Stimulated activated CD8-positive, alpha-beta memory T cell treated with anti-CD3 and anti-CD28 coated beads, Interleukin-15, amount 100 ng/mL, for 4 hours (primary cell): ENCODE measurements at places on chromosomes 12 and 14.

DNA sequence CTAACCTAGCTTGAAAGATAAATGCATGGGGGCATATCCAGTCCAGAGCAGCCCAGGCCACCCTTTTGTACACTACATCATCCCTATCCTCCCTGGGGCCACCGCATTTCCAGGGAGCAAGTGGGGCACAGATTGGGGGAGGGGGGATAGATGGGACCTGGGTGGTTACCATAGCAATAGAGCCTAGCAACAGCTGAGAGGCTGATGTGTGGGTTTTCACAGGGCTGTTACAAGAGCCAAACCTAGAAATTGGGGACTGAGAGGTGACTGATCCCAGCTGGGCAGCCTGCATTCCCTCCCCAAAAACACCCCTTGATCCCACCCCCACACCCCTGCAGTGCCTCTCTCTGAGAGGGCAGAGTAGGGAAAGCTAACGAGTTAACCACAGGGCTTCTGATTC lies 3.7 kb upstream of the ZNF384 start:
- no peak for DNase-seq

DNA sequence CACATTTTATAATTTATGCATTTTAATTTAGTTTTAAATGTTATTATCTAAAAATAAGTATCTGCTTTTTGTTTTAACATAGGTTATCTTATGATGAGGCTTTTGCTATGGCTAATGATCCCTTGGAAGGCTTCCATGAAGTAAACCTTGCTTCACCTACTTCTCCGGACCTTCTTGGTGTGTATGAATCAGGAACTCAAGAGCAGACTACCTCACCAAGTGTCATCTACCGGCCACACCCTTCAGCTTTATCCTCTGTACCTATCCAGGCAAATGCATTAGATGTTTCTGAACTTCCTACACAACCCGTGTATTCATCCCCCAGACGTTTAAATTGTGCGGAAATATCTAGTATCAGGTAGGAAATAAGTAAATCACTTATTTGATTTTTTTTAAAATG lies 16.6 kb downstream of the RAB3IP start:
- no peak for DNase-seq

- no peak for DNase-seq
Measured at GRCh38 chr14:92382677-92383076, 59.7 kb downstream of the SLC24A4 start.

DNA sequence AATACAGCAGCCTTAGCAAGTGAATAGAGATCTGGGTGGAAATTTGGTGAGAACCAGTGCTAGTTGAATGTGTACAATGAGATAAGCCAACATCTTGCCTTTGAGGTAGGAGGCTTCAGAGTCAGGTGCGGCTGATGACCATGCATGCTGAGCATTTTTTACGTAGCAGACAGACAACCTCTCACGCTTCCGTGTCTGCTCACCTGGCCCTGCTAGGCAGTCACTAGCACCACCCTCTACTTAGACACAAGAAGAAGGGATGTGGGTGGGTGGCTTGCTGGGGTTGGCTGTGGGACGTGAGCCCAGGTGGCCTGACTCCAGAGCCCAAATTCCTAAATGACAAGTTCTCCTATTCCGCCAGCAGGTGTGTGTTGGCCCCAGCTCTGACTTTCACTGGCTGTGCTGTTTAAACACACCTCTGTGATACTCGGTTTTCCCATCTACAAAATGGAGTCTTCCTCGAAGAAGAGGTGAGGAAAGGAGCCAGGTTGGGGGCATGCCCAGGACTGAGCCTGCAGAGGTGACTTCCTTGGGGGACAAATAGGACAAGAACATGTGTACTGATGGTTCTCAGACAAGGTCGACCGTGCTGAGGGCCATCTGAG lies 57.8 kb upstream of the BCL11B start:
- DNase-seq = no peak

- DNase-seq = no peak
Measured at GRCh38 chr12:98780261-98780660, 135.2 kb downstream of the APAF1 start.

DNA sequence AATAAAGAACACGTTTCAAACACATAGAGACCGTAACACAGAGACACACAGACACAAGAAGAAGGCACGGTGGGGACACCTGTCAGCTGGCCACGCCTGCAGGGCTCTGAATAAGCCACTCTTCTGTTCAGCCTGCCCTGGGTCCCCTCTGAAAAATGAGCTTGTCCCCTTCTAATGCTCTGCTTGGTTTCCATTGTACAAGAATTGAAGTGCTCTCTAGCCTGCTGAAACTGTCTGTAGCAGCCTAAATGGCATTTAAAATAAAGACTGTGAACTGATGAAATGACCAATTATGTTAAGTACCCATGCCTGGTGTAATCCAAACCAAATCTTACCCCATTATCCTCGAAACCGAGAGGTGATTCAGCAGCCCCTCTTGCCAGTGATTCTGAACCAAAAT lies 139.8 kb downstream of the FOXN3 start:
- no peak for DNase-seq

DNA sequence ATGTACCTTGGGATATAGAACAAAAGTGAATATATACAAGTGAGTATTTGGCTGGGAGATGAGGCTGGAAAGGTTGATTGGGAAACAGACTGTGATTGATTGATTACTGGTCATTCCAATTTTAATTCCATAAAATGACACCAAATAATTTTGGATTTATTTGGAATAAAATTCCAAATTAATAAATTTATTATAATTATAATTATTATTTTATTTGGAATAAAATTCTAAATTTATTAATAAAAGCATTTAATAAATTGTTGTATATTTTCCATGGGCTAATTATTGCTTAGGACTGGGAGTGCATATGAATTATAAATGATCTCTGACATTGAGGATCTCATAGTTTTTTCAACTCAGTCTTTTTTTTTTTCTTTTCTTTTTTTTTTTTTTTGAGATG lies 51.7 kb downstream of the KANSL2 start:
- no peak for DNase-seq

DNA sequence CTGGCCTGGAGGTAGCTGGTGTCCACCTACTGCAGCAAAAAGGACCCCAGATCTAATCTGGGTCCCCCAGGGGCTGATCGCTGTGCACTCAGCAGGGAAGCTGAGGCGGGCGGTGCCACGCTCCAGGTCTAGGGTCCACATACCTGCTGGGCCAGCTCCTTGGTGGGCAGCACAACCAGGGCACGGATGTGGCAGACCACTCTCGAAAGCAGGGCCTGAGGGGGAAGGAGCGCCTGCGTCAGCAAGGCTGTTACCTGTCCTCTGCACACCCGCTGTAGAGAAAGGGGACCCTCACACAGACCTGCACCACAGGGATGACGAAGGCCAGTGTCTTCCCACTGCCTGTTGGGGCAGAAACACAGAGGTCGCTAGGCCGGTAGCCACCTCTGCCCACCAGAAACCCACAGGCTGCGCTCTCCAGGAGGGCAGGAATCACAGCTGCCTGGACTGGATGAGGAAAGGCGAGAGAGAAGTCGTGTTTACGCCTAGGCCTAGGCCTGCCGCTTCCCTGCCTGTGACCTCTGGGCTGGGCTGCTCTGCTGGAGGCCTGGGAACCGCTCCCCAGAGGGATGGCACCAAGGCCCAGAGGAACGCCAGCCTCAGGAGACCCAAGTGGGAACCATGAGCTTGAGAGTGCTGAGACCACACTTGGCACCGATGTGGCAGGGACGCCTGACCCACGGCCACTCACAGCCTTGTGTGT lies 2.0 kb downstream of the DDX51 start:
- DNase-seq = no peak

DNA sequence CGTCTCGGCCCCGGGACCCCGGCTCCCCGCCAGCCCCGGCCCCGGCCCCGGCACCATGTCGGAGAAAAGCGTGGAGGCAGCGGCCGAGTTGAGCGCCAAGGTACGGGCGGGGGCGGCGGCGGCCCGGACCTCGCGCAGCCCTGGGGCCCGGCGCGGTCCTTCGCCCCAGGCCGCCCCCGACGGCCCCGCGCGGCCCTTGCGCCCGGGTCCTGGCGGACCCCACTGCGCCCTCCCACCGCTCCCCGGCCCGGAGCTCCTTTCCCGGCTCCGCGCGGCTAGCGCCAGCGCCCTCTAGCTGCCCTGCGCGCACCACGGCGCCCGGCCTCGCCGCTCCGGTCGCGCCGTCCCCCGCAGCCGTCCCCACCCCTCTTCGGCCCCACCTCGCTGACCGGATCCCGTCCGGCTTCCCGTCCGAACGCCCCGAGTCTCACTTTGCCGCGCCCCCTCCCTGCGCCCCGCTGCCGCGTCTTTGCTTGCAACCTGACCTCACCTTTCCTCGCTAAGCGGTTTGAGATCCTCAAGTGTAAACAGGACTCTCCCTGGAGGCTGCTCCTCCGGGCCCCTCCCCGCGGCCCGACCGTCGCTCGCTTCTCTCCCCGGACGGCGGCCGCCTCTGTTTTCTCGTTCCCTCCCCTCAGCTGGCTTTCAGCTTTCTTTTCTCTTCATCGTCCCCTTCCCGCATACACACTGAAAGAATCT lies 637 bp downstream of the PTMS start:
- no peak for DNase-seq

DNA sequence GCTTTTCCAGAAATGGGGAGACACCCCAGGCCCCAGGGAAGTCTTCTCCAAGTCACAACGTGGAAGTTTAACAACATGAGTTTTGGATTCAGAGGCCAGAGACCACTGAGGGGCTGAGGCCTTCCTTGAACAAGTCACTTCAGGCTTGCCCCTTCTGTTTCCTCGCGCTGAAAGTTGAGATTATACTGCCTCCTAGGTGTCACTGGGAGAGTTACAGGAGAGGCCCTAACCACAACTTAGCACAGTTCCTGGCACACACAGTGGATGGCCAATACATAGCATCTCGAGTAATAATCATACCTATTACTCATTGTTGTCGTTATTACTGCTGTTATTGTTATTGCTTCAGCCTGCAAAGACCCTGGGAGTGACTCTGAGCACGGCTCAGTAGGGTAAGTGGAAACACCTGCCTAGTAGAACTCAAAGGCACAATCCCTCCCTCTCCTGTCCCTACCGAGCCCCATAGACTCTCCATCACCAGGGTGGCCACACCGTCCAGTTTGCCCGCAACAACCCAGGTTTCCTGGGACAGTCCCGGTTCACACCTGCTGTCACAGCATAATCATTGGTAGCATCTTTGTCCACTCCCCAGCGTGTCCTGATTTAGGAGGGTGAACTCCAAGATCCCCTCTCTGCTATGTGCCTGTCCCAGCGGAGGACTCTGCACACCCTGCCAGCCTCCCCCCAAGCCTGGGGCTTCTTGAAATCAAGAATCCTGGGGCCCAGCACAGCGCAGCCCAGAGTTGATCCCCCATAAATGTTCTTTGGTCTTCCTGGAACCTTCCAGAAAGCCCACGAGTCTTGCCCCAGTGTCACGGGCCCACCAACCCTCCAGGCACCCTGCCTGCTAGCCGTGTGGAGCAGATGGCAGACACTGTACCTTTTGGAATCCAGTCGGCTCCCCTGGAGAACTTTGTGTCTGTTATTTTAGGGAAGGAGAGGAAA lies 85.0 kb downstream of the SYNE3 start:
- DNase-seq = no peak

DNA sequence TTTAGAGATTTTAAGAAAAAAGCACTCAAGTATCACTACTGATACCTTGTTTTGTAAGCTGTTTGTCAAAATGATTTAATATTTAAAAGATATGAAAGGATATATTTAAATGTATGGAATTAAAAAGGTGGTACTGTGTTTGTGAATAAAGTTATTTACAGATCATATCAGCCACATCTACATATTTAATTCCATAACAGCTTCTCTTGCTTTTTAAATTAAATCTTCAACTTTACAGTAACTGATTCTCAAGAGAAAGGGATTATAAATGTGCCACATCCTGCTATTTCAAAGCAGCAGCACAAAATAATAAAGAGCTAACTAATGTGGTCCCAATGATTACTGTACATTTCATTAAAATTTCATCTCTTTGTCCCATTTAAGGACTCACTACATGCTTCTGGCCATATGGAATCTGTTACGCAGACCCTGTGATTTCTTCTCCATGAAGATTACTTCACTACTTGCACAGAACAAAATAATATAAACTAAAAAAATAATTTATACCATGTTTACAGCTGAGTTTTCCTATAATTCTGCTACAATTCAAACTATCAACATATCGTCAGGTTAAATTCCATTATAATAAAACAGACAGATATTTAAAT lies 117.8 kb downstream of the MED13L start:
- no peak for DNase-seq

DNA sequence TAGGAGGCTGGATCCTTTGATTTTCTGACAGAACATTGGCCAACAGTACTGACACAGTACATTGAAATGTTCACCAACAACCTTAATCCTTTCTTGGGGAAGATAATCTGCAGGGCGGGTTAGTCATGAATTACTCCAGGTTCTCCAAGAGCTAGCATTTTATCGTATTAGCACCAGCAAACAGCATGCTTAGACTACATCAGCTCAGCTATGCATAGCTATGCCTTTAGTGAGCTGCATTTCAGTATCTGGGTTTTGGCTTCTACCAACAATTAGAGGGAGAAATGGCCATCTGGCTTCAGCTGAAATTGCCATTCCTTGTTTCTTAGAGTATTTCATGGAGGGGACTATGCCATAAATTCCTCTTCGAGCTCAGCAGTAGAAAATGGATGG lies 33.8 kb downstream of the SAMD4A start:
- DNase-seq = no peak

DNA sequence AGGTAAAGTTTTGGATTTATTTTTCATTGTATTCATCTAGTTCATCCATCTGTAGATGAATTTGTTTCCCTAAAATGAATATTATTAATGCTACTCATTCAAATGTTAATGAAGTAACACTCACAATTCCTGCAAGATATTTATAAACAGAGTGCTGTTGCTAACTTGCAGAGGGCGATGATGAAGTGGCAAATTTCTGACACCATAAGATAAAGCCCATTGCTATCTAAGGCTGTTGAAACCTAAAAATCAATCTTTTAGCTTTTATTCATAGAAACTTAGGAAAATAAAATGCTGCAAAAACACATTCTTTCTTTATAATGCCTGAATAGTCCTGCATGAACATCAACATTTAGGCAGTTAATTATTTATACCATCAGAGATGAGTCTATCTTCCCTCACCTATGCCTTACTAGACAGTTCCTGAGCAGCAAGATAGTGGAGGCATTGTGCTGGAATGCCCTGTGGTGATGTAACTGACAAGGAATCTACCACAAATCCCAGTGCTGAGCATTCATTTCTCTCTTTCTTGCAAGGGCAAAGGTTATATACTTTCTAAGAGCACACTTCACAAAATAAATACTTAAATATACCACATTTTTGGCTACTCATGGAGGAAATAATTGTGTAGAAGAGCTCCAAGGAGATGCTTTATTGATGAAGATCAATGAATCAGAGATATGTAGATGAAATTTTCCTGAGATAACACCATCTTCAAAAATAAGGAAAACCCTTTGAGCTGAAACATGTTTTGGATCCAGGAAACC lies 57.6 kb downstream of the LMNTD1 start:
- no peak for DNase-seq

GRCh38 chr14:21098076-21098891 lies at the start of gene ZNF219:
Gene ZNF219 (minus strand): TSS chr14:21098655. CDS start chr14:21093591, 5,064 bp downstream.
- DNase-seq = no peak

- no peak for DNase-seq
Measured at GRCh38 chr12:33649992-33650391, 210.4 kb upstream of the SYT10 start.

DNA sequence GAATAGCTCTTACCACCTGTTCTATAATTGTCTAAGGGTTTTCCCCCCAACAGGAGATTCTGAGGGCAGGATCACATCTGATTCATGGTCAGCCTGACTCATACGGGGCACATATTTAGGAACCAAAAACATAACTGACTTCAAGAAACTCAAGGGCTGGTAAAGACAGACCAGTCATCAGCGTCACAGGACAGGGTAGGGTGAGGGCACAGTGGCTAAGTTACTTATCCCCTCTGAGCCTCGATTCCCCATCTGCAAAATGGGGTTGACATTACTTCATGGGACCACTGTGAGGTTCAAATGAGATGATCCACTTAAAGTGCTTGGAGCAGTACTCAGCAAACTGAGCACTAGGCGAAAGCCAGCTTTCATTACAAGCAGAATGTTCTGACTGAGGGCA lies 606 bp downstream of the CINP start:
- peak; percentile 5 for DNase-seq
